A549 (cell line): ENCODE measurements at places on chromosomes 1 and 21.

- no peak for DNase-seq
These were observed 91.7 kb upstream of the EDN2 start for GRCh38 chr1:41576206-41576605.

- DNase-seq: no peak
These were observed 67.7 kb downstream of the MACF1 start for GRCh38 chr1:39272027-39272797.

DNA sequence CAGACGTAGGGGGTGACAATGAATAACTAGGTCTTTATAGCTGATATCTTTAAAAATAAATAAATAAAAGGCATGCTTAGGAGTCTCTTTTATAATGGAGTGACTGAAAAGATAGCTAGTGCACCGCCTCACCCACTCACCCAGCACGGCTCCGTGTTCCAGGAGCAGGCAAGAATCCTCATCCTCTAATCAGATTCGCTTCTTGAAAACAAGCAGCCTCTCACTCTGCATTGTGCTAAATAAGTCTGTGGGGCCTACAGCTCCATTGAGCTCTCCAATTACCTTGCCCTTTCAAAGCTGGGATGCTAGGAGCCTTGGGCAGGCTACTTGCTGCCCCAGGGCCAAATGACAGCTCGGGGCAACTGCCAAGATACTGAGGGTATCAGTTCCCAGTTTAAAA is 91.5 kb downstream of the TIAM1 start:
- no peak for DNase-seq

- no peak for DNase-seq
These were observed 978 bp downstream of the PRDM15 start for GRCh38 chr21:41877901-41878830.

DNA sequence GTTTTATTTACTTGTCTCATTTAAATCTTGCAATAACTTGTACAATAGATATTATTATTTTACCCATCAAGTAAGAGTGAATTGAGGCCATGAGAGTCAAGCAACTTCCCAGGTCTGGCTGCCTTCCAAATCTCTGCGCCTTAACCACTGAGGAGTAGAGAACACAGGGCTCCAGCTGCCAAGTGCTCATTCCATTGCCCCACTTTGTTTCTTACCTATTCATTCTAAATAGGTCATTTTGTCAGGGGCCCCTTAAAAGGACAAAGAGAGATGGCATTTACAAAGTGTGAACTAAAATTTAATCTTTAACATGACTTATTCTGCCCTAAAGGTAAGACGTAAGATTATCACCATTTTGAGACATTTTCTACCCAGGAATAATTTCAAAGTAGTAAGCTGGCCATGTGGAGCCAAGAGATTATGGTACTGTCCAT is 3.5 kb downstream of the PPP1R15B start:
- DNase-seq: peak; percentile 46

DNA sequence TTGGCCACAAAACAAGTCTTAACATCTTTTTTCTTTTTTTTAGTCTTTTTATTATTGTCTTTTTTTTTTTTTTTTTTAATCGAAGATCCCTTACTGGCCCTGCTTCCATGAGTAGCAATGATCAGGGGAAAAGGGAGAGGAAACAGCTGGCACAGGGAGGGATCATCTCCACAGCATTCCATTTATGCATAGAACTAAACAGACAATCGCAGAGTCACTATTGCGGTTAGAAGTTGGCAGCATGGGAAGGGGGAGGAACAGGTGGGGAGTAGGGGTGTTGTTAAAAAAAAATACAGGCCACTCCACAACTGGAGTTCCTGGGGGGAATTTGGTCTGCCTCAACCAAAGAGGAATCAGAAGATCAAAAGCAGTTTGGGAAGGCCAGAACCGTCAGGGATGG is 55.4 kb downstream of the C1orf185 start:
- DNase-seq: no peak

- no peak for DNase-seq
These were observed 19.6 kb downstream of the BACH1 start for GRCh38 chr21:29318354-29318753.

GRCh38 chr1:99614728-99615127 is 31.2 kb upstream of the PALMD start:
- no peak for DNase-seq

DNA sequence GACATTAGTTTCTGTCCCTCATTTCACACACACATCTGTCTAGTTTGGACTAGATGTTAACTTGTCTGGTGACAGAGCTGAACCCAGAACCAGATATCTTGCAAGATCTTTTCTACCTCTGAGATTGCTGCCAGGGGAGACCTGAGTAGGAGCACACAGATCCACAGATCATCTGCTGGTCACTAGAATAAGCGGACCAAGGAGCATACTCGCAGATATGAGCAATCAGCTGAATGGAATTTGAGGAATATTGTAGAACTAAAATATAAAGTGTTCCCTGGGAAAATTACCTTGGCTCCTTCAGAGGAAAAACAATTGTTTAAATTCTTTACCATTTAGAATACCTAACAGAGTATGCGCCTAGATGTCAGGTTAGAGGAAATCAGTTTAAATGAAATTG is 90.7 kb downstream of the TNFSF18 start:
- no peak for DNase-seq

- DNase-seq: no peak
These were observed 107.7 kb upstream of the LMO4 start for GRCh38 chr1:87220993-87221392.

- DNase-seq: no peak
These were observed 30.5 kb upstream of the ATF3 start for GRCh38 chr1:212578041-212578440.

GRCh38 chr21:41419921-41420862 is 5.8 kb upstream of the MX1 start:
- DNase-seq: peak; percentile 49

DNA sequence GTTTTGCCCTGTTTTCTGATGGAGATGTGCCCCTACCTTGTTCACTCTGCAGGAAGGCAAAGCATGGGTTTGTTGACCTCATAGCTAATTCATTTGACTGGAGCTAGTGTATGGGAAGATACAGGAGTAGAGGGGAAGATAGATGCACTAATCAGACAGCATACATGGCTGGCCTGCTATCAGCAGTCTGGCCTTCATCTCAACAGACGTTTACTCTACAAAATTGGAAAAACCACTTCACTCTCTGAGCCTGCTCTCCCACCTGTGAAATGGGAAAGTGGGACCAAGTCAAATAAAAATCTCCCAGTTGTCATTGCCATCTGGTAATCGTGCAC is 235.2 kb upstream of the RAB4A start:
- DNase-seq: no peak

- peak; percentile 33 for DNase-seq
These were observed 276.7 kb downstream of the PCP4 start for GRCh38 chr21:40143822-40144525.

GRCh38 chr1:16498573-16499413 is 15.3 kb downstream of the RNU1-1 start:
- DNase-seq: peak; percentile 75

DNA sequence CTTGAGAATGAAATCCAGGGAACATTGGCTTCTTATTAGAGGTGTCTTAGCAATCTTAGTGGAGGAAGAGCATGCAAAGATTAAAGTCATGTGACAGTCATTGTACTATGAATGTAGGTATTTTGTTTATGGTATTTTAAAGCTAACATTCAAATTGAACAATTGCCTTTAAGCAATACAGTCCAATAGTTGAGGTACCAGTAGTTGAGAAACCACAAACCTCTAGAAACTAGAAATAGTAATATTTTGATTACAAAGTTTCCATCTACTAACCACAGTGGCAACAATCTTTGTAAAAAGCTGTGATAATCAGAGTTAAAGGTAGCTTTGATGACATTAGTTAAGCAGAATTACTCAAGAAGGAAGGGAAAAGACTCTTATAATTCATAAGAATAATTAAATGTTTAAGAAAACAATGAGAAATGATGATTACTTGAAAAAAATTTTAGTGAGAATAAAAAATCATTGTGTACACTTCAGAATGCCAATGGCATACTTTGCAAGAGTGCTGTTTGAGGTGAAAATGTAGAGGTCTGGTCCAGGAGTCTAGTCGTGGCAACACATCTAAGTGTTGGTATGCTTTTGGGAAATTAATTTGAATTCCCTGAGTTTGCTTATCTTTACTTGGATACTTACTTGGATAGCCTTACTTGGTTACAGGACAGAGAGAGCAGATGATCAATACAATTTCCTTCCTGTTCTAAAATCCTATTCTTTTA is 104.9 kb upstream of the PTGFR start:
- DNase-seq: no peak

GRCh38 chr21:38780879-38781278 is 24.9 kb upstream of the ETS2 start:
- DNase-seq: no peak

GRCh38 chr1:1194723-1195122 is 11.7 kb downstream of the TNFRSF18 start:
- no peak for DNase-seq

- no peak for DNase-seq
These were observed 1.6 kb upstream of the ANKRD65 start for GRCh38 chr1:1422465-1423244.

- no peak for DNase-seq
These were observed 591.6 kb downstream of the PTPRU start for GRCh38 chr1:29827801-29828525.

DNA sequence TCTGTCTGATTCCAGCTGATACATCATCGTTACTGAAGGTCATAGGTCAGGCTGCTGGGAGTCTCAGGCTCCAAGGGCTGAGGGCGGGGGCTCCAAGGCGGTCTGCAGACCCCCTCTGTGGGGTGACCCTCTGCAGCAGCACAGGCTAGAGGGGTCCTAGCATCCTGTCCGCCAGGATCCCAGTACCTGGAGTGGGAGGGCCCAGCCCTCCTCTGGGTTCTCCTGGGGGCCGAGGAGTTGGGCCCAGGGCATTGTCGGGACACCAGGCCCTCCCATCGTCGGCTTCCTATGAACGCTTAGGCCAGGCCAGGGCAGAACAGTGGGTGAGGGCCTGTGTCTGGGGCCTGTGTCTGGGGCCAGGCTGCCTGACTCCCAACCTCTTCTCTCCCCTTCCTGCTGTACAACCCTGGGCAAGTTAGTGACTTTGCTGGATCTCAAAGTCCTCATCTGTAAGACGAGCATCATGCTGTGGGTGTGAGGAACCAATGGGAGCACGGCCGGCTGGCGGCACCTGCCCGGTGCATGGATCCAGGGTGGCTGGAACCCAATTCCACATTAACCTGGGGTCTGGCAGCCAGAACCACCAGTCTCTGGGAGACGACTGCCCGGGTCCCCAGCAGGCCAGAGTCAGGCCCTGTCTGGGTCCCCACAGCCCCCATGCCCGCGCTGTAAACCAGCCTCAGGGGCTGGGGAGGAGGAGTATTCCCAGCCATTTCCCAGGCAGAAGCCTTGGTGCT is 56.2 kb upstream of the COL18A1 start:
- DNase-seq: no peak

DNA sequence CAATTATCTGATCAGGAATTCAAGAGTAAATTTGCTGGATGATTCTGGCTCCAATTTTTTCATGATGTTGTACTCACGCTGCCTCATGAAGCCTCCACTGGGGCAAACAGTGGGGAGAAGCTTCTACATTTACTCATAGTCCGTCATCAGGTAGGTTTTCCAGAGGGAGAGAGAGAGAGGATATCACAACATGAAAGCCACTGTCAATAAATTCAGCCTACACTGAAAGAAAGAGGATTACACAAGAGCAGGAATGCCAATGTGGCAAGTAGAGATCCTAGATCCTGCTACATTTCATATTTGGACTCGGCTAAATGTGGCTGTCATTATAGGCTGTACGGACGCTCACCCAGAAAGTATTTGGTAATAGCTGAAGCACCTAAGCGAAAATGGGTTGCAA is 819.9 kb downstream of the BRINP3 start:
- DNase-seq: peak; percentile 2

- peak; percentile 23 for DNase-seq
These were observed at the start of gene CCDC181 for GRCh38 chr1:169427081-169427641. CCDC181 (minus strand) TSS chr1:169427474; CDS start chr1:169424927, 2,547 bp downstream.

DNA sequence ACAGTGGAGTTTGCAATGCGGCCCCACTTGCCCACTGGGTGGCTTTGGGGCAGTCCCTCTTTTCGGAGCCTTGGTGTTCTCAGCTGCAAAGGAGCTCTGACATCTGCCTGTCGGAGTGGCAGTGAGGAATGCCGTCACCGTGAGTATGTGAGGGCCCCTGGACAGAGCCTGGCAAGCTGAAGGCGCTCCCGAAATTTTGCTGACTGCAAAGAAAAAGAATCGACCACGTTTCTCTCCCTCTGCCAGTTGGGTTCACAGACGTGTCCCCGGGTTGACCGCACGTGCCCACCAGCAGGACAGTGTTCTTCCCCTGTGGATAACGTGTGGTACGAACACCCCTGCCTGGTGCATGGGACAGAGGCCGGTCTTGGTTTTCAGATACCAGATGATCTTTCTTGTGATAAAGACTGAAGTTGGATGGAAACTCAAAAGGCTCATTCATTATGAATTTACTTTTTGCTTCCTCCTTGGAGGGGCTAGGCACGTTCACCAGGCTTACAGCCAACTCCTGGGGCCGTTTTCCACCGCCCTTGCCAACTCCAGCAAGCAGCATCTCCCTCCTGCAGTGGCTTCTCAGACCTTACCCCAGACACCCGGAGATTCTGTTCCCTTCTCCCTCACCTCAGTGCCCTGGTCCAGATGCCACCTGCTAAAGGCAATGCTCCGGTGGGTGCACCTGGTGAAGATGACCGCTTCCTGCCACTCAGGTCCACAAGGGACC is 29.7 kb downstream of the ECE1 start:
- no peak for DNase-seq

DNA sequence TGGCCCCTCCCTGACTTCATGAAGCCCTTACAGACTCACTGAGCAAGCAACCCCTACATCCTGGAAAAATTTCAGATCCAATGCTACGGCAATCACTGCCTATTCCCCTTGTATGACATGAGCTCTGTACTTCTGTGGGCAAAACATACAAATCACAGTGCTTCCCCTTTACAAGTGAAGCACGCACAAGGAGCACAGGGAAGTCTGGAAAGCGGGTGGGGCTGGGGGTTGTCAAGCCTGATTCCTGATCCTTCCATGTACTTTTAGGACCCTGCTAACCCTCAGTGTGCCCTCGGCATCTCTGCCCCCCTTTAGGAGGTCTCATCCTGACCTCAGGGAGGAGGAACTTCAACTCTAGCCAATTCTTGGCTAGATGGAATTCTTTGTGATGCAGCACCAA is 405.7 kb upstream of the POU3F1 start:
- no peak for DNase-seq

- no peak for DNase-seq
These were observed 1.6 kb downstream of the PIGR start for GRCh38 chr1:206944703-206945102.

GRCh38 chr1:219247441-219247840 is 73.8 kb downstream of the LYPLAL1 start:
- no peak for DNase-seq

DNA sequence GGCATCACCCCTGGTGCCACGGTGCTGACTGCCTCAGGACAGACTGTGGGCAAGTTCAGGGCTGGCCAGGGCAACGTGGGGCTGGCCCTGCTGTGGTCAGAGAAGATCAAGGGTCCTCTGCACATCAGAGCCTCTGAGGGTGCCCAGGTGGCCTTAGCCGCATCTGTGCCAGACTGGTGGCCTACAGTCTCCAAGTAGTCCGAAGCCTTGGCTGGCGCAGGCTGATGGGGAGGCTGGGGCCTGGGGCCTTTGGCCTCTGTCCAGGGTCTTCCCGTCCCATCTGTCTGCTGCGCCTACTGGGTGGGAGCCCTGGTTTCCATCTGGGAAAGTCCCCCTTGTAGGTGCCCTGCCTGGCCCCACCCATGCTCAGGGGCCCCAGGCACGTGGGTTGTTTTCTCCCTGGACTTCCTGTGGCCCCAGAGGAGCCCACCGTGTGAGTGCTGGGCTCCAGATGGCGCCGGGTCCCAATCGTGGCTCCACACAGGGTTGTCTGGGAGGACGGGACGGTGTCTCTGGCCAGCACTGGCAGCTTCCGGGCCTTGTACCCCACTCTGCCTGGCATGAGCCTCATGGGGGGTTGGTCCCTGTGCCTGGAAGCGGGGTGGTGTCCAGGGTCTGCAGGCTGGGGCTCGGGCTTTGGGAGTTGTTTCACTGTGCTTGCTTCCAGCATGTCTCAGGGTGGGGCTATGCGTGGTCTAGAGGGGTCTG is 9.9 kb downstream of the IBA57 start:
- DNase-seq: no peak
